ENCODE measurements at places on chromosomes 6 and 20.

- DNase-seq: no peak
Measured at GRCh38 chr6:131013495-131013894, 49.5 kb downstream of the EPB41L2 start.

GRCh38 chr20:3632311-3633004, 30.7 kb downstream of the GFRA4 start:
- no peak for DNase-seq

DNA sequence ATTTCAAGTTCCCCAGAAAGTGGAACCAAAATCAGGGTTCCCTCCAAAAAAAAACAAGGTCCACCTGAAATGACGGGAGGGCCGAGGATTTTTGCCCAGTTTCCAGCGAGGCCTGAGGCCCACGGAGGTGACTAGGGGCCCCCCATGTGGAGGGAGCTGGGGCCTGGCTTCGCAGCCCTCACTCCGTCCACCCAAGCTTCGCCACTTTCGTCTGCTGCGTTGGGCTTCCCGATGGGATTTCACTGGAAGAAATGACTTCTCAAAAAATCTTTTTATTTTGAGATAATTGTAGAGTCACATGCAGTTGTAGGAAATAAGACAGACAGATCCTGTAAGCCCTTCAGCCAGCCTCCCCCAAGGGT, 208.3 kb downstream of the TAF4 start:
- DNase-seq: no peak

DNA sequence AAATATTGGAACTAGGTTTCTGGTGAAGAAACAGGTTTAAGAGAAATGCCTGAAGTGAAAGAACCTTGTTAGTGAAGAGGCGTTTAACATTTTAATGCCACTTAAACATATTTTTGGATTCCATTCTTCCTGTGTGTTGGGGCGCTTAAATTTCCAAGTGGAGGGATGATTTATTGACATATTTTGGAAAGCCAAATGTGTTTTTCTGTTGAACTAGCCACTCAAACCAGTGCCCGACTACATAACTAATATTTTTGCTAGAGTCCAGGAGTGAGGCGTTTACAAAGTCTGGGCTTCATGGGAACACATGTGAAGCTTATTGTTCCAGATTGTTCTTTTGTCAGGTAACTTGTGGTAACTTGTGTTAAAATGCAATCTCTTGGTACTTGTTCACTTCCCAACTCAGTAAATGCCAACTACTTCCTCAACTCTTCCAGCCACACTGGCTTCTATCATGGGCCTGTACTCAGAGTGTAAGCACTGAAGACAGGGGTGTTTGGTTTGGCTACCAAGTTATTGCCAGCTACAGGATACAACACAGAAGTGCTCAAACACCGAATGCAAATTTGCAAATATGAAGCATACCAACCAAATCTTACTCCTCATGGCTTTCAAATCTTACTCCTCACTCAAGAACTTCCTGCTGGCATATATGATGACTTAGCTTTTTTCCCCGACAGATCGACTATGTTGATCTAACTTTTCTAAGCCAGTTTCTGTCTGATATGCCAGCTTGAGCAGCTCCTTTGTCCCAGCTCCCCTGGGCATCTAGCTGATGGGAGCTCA, 2.0 kb upstream of the ZNFX1 start:
- no peak for DNase-seq

GRCh38 chr6:57327311-57327710, 9.9 kb downstream of the PRIM2 start:
- no peak for DNase-seq

DNA sequence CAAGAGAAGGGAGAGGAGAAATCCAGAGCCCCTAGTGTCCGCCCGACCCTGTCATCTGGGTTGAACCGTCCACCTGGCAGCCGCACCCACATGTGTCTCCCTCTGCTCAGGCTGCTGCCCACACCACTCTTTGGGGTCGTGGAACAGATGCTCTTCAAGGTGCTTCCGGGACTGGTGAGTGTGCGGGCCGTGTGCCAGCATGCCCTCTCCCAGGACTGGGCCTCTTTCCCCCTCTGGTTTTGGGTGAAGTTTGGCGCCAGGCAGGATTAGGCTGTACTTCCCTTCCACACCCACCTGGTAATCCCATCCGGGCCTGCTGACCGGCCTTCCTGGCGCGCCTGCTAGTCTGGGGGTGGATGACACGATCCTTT, 7.9 kb downstream of the BPIFB3 start:
- DNase-seq: no peak

GRCh38 chr20:20430066-20430465, 62.2 kb downstream of the INSM1 start:
- no peak for DNase-seq

GRCh38 chr6:2876210-2877056, 26.7 kb downstream of the SERPINB9 start:
- DNase-seq: no peak

- DNase-seq: no peak
Measured at GRCh38 chr20:58880994-58881752, 28.7 kb downstream of the GNAS start.

- no peak for DNase-seq
Measured at GRCh38 chr6:143141442-143141841, 80.8 kb downstream of the AIG1 start.

DNA sequence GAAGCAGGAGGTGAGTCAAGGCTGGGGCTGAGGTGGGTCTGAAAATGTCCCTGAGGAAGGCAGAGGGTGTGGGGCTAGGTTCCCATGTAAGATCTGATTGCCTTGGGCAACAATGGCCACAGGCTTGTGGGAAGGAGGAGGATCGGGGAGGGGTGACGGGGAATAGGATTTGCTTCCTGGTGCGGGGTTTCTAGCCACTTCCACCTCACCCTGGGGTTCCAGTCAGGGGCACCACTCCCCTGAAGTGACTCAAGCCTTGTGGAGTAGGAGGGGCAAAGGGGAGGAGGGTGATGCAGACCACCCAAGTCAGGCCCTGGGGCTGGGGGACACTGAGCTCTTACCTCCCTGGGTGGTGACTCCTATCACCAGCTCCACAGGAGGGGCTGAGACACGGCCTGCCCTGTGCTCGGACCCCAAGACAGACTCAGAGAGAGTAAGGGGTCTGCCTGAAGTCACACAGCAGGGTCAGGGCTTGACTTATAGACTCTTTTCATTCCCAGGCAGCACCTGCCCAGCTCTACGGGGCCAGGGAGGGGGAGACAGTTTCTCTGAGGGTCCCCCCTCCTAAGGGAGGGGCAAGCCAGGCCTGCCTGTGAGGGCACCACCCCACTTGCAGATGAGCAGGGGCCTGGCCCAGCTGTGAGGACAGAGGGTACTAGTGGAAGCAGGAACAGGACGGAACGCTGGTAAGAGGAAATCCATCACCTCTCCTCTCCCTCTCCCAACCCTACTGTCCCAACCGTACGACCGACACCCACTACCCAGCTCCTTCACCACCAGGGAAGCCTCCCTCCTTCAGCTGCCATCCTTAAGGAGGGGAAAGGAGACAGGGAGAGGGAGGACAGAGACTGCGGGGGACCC, 12.4 kb upstream of the SPDEF start:
- no peak for DNase-seq

DNA sequence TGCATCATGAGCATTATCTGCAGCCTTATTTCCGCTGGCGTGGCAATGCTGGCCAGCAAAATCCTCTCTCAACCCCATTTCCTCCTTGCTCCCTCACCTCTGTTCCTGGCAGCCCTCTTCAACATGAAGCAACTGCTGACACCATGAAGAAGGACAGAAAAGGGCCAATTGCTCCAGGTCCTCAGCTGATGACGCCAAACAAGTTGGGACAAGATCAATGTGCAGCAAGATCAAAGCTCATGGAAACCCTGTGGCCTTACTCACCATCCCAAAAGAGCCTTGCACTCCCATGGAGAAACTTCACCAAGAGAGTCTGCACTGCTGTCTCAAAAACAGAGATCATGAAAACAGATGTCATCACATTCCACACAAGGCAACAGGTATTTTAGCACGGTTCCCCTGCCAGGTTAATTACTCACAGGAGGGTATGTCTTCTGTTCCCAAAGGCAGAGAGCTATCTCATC, 7.4 kb downstream of the GFOD1 start:
- no peak for DNase-seq

- no peak for DNase-seq
Measured at GRCh38 chr20:56002908-56003800, 2.2 kb downstream of the CBLN4 start.

DNA sequence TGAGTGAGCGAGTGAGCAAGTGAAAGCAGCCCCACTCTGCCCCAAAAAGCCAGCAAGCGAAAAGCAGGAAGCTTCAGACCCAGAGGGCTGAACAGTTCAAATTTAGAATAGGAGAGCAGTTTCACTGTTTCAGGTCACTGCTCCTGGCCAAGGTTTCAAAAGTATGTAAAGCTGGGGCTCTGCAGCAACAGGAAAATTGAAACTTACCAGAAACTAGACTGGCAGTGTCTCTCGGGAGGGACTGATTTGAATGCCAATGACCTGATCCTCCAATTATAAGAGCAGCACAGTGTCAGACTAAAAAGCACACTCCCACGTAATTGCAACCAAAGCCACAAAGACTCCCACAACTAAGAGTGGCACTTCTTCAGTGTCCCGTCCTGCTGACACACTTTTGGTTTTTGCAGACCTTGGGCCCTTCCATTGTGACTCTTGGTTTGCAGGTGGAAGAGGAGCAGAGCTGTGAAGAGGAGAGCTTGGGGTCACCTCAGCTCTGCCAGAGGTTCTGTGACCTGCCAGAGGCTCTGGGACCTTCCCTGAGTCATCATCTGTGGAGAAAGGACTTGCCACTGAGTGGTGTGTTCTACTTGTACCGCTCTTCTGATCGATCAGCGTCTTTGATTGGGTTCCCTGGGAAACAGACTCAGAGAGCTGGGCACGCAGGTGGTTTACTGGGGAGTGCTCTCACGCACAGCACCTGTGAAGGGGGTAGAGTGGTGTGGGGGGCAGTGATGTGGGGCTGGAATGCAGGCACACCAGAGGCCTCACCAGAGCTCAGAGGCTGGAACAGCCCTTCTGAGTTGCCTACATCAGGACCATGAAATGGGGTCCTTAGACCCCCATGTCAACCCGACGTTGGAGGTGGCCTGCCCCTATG, 52.7 kb upstream of the PTGIS start:
- no peak for DNase-seq

DNA sequence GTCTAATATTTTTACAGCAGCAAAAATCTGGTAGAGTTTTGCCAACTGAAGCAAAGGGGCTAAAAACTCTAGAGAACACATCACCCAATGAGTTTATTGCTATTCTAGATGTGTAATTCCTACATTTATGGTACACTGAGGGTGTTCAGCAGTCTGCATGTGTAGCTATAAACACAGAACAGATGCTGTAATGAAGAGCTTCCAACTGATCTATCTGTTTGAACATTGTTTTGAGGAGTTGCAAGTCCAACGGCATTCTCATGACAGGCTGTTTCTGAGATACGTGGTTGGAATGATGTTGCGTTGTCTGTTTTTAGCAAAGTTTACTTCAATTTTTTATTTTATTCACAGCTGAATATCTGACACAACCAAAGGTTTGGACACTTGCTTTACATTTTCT, 141.2 kb upstream of the RAB32 start:
- DNase-seq: no peak

- DNase-seq: no peak
Measured at GRCh38 chr6:3587660-3588059, 130.8 kb upstream of the SLC22A23 start.

DNA sequence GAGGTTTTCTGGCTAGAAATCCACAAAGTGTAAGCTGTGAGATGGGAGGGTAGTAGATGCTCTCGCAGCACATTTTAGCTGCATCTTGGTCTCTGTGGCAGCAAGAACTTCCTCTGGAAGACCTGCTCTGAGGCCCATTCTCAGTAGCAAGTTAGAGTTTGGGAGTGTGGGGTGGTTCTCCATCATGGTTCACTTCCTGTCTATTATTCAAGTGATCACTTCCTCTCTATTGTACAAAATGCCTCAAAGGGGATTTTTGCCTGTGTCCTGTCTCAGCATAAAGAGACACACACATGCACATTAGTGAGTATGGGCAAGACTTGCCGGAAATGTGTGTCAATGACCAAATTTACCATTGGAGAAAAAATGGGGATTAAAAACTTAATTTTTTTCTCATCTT, 42.5 kb downstream of the LYRM2 start:
- DNase-seq: no peak

- DNase-seq: no peak
Measured at GRCh38 chr6:100175814-100176310, 181.8 kb upstream of the MCHR2 start.

GRCh38 chr6:72709431-72709830, 87.6 kb downstream of the KCNQ5 start:
- DNase-seq: no peak

GRCh38 chr6:56293781-56294180, 46.4 kb upstream of the COL21A1 start:
- no peak for DNase-seq

GRCh38 chr6:79554305-79554704, 17.1 kb upstream of the LCA5 start:
- DNase-seq: no peak

DNA sequence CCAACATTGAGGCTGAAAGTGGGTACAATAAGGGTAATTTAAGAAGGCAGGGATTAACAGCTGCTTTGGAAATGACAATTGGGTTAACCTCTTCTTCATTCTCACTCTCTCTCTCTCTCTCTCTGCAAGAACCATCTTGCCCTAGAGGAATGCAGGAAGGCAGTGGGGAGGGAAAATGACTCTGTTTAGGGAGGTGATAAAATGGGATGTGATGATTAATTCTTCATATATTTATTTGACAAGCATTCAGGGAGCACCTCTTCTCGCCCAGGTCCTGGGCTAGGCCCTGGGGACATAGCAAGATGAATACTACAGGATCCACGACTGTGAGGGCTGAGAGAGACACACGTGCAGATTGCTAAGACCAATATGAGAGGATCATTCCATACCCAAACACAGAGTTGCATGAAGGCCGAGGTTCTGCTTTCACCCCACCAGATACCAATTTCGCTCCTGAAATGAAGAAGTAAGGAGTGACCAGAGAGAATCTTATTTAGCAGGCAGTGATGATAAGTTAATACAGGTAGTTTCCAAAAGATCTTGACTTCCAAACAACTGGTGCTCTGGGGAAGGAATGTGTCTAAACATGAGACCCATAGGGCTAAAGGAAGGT, 13.3 kb upstream of the PTPN1 start:
- no peak for DNase-seq

Measured in activated CD4-positive, alpha-beta T cell treated with anti-CD3 and anti-CD28 coated beads, Interleukin-2, amount 50 U/mL, for 1 hour (primary cell).